PC-9 (cell line): ENCODE measurements at places on chromosomes 5 and 9. TPM values are rescaled to one million over a fixed set of nuclear protein-coding genes. Genes with fewer than 3 reads are reported as not detected.

GRCh38 chr9:114098936-114099668 lies at the start of gene KIF12:
Gene KIF12, minus strand, starts transcription at chr9:114099292. Its CDS starts 16 bp downstream, at chr9:114099276.
- no peak for DNase-seq

GRCh38 chr9:133707065-133707762 lies 30.9 kb downstream of the SARDH start:
- DNase-seq = no peak

DNA sequence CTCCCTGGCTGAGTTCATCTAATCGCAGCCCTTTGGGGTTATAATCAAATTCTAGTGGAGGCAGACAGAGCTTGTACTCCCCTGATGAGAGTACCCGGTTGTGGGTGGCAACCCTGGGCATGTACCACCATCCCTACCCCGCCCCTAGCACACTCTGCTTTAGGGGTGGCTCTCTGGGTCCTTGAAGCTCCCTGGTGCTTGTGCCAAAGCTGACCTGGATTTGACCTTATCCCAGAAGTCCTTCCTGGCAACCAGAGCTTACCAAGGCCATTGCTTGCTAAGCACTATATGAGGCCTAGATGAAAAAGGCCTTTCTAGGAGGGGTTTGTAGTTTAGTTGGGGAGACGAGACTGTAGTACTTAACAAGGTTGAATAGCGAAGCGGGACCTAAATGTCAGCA lies 72.2 kb downstream of the RGS3 start:
- no peak for DNase-seq

DNA sequence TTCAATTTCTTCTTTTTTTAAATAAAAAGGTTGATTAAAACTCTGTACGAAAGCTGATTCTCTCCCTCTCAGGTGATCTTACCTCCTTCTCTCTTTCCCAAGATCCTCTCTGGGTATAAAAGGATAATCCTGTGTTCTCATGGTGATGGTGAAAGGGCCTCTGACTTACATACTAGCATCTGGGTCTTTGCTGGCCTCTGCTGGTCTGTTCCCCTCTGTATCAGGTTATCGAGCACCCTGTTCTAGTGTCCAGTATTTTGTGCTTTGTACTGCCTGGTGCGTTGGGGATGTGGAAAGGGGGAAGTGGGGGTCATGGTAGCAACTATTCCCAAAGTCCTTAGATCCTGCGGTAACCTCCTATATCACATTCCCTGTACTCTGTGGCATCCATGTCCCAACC lies 328.9 kb downstream of the NR2F1-AS1 start:
- no peak for DNase-seq

GRCh38 chr5:36442352-36442751 lies 140.7 kb upstream of the RANBP3L start:
- DNase-seq = peak; percentile 97

DNA sequence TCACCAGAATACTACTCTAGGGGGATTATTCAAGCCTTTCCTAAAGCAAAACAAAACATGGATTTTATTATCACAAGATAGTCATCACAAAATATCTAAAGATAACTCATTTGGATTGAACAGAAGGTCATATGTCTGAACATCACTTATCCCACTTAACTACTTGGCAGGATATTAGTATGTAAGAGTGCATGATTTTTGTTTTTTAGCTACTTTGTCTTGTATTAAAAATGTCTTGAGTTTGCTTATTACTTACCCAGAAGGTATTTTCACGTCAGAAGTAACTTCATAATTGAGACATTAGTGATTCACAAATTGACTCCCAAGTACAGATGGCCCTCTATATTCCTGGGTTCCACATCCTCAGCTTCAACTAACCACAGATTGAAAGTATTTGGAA lies 113.8 kb downstream of the TLE4 start:
- no peak for DNase-seq

DNA sequence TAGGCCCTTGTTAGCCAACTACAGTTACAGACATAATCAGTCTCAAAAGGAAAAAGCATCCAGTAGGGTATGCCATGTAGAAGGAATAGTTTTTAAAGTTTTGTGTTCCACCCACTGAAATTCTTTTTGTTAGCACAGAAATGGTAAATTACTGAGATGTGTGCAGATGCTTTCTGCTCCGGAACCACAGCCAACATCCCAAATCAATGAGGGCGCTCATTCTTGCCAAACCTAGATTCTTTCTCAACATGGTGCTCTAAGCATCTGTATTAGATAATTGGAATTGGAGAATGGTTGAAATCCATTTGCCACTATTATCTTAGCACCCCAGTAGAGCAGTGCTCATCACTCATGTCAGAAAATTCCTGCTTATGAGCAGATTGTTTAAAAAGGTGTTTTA lies 127.8 kb downstream of the SEC61B start:
- DNase-seq = no peak

- DNase-seq = no peak
Measured at GRCh38 chr5:72130351-72130761, 23.1 kb downstream of the MAP1B start.

The HAPLN1 gene
- not detected in 2 replicates for total RNA-seq

The SNX30 gene
- 32.5 and 33.1 TPM in 2 replicates for total RNA-seq

The ANGPTL2 gene
- total RNA-seq = 0.13 TPM in 1 of 2 replicates, not detected in the other

The TEX48 gene
- total RNA-seq = not detected in 2 replicates

The TMEM174 gene
- not detected in 2 replicates for total RNA-seq
